Fibroblast of skin of left biceps (primary cell): ENCODE measurements at places on chromosomes 3 and 15.

DNA sequence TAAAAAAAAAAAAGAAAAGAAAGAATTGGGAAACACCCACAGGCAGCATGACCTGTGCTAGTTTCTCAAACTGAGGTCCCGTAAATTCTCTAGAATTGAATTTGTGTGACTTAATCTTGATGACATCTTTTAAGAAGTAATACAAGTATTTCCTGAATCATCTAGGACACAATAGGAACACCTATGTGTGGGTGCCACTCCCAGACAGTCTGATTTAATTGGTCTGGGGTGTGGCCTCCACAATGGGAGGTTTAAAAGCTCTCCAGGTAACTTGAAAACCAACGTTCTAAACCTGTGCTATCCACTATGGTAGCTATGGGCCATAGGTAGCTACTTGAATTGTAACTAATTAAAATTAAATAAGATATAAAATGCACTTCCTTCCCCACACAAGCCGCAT lies 28.1 kb downstream of the CFAP92 start:
- no peak for DNase-seq

DNA sequence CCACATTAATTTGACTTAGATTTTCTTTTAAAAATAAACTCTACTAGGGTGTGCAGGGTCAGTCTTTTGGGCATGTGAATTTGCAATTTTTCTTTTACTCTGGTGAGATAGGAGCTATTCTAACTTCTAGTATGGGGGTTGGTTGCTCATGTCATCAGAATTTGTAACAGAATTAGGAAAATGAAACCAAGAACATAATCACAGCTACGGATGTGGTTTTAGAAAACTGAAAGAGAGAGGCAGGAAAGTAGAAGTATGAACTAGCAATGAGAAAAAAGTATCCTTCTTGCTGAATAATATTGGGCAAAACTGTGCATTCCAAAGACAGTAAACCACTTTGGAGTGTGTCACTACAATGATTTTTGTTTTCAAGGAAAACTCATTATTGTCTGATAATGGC lies 43.3 kb downstream of the ADPGK start:
- no peak for DNase-seq

DNA sequence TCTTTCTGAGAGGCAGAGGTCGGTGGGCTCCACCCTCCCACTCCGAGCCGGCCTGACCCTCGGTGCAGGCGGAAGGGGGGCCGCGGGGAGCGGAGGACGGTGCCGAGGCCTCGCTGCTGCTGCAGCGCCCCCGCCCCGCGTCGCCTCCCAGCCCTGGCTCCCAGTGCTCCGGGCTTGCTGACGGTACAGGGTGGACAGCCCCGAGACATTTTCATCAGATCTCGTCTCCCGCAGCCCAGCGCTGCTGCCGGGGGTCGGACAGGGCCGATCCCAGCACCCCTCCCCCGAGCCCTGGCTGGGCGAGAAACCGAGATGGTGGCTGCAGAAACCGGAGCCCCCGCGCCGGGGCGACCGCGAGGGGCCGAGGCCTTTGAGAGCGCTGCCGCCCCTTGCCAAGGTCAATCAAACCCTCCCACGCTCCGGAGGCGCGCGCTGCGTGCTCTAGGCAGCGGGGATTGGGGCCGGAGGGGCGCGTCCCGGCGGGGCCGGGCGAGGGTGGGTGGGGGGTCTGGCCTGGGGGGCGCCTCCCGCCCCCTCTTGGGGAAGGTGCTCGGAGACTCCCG lies 42.5 kb downstream of the EPHB3 start:
- no peak for DNase-seq

DNA sequence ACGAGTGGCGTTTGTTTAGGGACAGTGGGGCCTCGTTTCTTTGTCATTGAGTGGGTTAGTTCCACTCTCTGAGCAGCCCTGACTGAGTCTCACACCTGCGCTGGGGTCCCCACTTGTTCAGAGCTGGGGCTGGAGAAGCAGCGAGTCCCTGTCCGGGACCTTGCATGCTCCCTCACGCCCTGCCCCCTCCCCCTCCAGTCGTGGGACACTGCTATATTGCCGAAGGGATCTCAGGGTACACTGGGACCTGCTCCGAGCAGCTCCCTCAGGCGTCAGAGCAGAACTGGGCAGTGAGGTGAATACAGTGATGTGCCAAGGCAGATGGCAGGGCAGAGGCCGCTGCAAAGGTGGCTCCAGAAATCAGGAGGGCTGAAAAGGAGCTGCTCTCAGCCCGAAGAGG lies 59.9 kb upstream of the KLF13 start:
- DNase-seq: no peak

GRCh38 chr3:71784914-71785531 lies at the start of gene PROK2:
Gene PROK2, minus strand, starts transcription at chr3:71785148. Its CDS starts 96 bp downstream, at chr3:71785052.
- no peak for DNase-seq

- no peak for DNase-seq
These were observed 374.7 kb upstream of the RARB start for GRCh38 chr3:25053360-25053759.
